CD8-positive, alpha-beta memory T cell (primary cell): ENCODE measurements at places on chromosomes 4 and X.

DNA sequence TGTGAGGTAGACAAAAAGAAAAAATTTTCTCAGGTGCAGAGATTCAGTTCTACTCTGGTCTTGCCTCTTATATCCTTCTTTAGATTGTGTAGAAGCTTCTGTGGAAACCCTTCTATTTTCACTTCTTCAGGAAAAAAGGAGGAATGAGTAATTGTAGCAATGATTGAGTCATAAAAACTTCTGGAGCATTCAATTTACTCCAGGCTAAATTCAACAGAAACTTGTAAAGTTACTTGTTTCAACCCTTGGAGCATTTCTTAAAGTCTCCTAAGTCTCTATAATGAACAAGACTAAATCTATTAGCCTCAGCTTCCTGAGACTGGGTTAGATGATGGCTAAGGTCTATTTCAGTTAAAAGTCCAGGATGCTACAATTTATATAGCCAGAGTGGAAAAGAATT, 29.9 kb downstream of the BOD1L1 start:
- DNase-seq: no peak

GRCh38 chrX:100353326-100353725, 56.7 kb downstream of the PCDH19 start:
- no peak for DNase-seq

DNA sequence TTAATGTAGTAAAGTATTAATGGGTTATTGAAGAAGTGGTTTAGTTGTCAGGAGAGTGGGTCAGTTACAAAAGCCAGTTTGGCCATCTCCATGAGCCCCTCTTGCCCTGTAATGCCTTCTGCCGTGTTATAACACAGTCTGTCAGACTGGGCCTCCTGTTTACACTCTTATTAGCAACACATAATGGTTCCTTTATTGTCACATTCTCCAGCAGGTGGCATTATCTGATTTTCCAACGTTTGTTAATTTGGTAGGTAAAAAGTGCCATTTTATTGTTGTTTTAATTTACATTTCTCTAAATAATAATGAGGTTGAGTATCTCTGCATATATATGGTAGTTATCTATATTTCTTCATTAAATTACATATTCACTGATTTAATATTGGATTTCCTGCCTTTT, 560.8 kb downstream of the FGF13 start:
- no peak for DNase-seq

DNA sequence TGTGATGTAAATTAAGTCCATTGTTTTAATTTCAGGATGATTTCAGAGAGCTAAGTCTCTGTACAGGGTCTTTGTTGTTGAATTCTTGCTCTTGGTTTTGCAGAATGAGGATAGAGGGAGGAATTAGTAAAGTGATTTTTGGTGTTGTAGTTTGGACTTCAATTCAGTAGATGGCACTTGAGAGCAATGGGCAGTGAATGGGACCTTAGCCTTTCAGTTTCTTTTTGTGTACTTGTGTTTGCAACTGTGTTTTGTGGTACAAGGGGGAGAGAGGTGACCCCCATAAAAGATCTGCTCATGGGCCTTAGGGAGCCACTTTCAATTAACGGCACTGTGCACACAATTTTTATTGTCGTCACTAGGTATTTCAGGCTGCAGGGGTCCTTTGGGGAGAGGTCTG, 340.0 kb downstream of the DCAF12L2 start:
- no peak for DNase-seq

- no peak for DNase-seq
These were observed 456.6 kb downstream of the IL15 start for GRCh38 chr4:142092941-142093340.

- DNase-seq: no peak
These were observed 164.8 kb upstream of the PGRMC2 start for GRCh38 chr4:128452415-128452814.

GRCh38 chrX:5780821-5781220, 447.8 kb downstream of the NLGN4X start:
- DNase-seq: no peak

GRCh38 chr4:15658136-15658770, 3.1 kb upstream of the FBXL5 start:
- DNase-seq: no peak

DNA sequence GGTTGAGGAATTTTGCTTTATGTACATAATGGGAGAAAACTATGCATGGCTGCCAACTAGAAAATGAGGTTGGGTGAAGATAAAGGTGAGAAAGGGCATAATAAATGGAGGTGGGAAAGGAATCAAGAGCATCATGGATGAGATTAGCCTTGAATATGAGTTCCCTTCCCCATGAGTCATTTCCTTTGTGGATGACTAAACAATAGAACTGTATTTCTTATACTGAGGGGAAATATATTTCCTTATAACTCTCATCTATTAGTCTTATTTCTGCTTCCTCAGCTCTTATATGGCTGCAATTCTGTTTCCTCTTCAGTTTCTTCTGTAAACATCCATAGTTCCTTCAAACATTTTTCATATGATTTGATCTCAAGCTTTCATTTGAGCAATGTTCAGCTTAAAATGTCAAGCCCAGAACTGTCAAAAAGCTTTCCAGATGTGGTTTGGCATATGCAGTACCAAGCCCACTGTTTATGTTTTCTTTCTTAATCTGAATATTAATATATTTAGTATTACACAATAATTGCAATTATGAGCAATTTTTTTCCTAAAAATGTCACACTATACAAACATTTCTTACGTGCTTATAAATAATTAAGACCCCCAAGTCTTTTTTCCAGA, 100.7 kb upstream of the GRPR start:
- DNase-seq: no peak

- DNase-seq: peak; percentile 77
These were observed 828 bp downstream of the MCUB start for GRCh38 chr4:109560687-109561461.

- no peak for DNase-seq
These were observed 66.5 kb downstream of the CHIC2 start for GRCh38 chr4:53997898-53998297.

- DNase-seq: no peak
These were observed 8.1 kb downstream of the GAB1 start for GRCh38 chr4:143344774-143345173.

DNA sequence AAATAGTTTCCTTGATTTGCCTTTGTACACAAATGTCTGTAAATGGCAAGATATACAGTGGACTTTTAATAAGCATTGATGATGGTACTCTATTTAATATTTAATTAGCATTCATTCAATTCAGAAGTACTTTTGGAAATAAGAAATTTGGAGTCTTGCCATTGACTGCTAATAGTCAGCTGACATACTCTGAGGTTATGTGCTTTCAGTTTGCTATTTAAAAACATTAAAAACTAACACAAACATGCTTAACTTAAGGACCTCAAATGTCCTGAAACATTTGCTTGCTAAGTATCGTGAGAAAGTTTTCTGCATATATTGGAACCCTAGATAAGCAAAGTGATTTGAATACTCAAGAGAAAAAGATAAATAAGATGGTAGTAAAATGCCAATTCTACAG, 64.6 kb downstream of the REELD1 start:
- DNase-seq: no peak

DNA sequence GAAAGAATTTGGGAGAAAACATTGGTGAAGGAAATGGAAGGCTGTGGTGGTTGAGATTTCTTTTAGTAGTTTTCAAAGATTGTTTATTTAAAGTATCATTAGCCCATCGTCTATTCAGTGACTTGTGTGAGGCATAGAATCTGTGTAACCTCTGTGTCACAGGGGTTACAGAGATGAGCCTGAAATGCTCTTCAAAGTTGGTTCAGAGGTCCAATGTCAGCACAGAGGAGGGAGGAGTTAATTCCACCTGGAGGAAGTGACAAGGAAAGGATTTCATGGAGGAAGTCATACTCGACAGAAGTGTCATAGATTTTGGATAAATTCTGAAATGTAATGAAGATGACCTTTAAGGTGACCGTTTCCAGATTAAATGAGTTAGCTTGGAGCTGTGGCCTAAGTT, 8.2 kb downstream of the MAOA start:
- no peak for DNase-seq

GRCh38 chrX:31708116-31708515, 636.3 kb upstream of the FTHL17 start:
- no peak for DNase-seq

GRCh38 chr4:41981456-41981855, at the start of gene DCAF4L1:
Gene DCAF4L1 (plus strand): TSS chr4:41981756. CDS start chr4:41981793, 37 bp downstream.
- no peak for DNase-seq

DNA sequence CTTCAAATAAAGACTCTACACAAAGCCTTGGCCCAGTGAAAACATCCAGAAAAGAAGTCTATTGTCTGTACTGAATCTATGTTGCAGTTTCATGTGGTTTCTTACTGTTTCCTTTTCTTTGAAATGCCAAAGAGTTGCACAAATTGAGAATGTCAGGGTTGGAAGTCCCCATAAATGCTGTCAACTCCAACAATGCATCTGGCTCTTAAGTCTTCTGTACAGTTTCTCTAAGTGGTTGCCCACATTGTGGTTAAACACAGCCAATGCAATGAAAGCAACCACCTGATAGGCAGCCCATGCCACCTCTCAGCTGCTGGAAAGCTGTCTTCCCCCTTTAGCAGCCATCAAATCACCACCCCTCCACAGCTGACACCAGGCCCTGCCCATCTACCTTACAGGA, 67.2 kb upstream of the C1GALT1C1 start:
- peak; percentile 69 for DNase-seq

- DNase-seq: no peak
These were observed 17.7 kb downstream of the FOXR2 start for GRCh38 chrX:55640854-55641253.

GRCh38 chr4:30837861-30838260, 117.7 kb downstream of the PCDH7 start:
- DNase-seq: no peak

GRCh38 chrX:66731398-66731797, 92.5 kb upstream of the EDA2R start:
- DNase-seq: no peak

- no peak for DNase-seq
These were observed 46.6 kb downstream of the PGRMC2 start for GRCh38 chr4:128241019-128241418.

DNA sequence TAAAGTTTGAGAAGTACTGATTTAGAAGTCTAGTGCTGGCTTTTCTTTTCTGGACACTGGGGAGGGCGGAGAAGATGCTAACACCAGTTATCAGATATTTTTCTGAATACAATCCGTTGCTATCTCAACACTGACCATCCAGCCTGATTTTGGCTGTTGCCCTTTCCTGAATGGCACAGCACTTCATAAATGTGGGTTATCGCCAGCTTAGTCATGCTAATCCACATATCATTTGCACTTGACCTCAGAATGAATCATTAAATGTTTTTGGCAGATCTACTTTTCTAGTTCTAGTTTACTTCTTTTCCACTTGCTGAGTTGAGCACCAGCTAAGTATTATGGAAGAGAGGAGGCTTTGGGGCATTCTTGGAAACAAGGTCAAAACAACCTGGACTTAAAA, 60.8 kb upstream of the ESX1 start:
- DNase-seq: no peak

DNA sequence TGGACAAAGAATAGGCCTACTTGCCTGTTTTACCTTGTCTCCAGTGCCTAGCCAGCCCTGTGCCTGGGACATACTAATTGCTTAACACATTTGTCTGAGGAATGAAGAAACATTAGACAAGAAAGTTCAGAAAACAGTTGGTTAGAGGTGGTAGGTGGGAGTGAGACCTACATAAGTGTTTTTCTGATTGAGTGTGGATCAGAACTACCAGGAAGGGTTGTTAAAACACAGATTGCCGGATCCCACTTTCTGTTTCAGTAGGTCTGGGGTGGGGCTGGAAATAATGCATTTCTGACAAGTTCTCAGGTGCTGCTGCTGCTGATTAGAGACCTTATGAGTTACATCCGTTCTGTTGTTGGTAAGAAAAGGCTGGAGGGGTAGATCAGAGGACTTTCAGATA, 5.7 kb upstream of the JADE1 start:
- DNase-seq: no peak

GRCh38 chr4:113646442-113646822, 115.1 kb downstream of the CAMK2D start:
- DNase-seq: no peak

DNA sequence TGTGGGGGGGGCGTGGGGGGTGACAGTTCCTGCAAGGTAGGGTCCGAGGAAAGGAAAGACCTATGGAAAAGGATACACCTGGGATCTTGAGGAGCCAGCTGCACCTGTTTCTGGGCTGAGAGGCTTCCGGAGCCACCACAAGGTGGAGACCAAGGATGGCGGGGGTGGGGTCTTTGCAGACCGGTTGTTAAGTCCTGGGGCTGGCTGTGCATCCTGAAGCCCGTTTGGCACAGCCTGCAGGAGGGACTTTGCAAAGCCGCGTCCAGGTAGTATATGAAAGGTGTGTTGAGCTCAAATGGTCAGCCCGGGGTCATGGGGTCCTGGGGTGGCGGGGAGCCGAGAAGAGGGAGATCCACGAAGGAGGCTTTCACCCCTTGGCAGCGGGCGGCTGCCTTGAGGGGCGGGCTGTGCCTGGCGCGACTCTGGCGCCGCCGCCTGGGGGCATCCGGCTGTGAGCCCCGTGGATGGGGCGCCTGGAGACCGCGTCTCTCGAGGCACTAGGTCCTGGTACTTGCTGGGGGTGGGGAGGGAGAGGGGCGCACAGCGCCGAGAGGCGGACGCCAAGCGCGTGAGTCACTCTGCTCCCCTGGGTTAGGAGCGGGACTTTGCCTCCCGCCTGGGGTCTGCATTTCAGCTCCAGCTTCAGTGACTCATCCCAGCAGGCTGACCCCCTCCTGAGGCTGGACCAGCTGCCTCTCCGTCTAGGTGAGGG, 58.2 kb upstream of the DYNLT3 start:
- DNase-seq: no peak

DNA sequence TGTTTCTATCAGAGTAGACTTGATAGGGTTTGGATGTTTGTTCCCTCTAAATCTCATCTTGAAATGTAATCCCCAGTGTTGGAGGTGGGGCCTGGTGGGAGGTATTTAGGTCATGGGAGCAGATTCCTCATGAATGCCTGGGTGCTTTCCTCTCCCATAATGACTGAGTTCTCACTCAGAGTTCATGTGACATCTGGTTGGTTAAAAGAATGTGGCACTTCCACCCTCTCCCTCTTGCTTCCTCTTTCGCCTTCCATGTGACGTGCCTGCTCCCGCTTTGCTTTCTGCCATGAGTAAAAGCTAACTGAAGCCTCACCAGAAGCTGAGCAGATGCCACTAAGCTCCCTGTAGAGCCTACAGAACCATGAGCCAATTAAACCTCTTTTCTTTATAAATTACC, 47.3 kb upstream of the SRPX start:
- no peak for DNase-seq

DNA sequence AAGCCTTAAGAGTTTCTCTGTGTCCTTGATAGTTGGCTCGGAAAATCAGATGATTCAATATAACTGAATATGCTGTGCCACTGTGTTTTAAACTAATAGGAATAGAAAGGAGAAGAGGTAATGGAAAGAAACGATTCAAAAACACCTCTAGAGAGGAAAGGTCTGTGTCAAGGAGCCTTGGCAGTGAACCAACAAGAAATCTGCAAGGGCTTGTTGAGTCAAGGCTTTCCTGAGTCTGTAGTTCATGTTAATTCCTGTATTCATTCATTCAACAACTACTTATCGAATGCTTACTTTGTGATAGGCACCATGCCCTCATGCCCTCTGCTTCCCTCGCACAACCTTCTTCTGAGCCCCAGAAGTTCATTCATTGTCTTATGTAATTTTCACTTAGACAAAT, 336.0 kb downstream of the PDHA2 start:
- no peak for DNase-seq

GRCh38 chr4:161320377-161320776, 843.4 kb downstream of the FSTL5 start:
- no peak for DNase-seq
